ENCODE measurements at places on chromosomes 13 and 19.

- DNase-seq: no peak
These were observed 98.5 kb upstream of the PABPC3 start for GRCh38 chr13:24997367-24997967.

DNA sequence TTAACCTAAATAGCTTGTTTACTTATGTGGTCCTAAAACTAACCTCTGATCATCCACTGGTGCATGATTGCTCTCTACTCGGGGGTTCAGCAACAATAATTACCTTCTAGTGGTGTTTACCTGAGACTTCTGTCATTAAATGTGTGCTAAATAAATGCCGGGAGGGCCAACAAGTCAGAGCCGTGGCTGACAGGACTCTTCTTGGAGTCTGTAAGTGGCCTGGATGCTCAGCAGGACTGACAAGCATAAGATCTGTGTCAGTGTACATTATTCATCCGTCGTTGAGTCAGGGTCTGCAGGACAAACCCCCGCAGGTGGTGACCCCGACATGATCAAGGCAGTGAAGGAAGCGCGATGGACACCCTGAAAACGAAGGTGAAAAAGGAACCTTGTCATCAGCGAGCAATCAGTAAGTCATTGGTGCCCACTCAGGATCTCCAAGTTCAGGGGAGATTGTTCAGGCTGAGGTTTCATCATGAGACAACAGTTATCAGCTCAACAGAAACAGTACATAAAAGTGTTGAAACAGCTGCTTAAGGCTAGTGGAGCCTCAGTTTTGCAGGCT lies 1466.9 kb downstream of the UQCRFS1 start:
- DNase-seq: no peak

- no peak for DNase-seq
These were observed 28.0 kb downstream of the ZSWIM4 start for GRCh38 chr19:13823256-13823655.

- DNase-seq: no peak
These were observed 609.1 kb downstream of the LMO7 start for GRCh38 chr13:76245211-76245610.

GRCh38 chr13:91904597-91904996 lies 506.2 kb downstream of the GPC5 start:
- DNase-seq: no peak

Measured in smooth muscle cell of the brain vasculature (primary cell).